ENCODE measurements at places on chromosomes 1 and 21.

DNA sequence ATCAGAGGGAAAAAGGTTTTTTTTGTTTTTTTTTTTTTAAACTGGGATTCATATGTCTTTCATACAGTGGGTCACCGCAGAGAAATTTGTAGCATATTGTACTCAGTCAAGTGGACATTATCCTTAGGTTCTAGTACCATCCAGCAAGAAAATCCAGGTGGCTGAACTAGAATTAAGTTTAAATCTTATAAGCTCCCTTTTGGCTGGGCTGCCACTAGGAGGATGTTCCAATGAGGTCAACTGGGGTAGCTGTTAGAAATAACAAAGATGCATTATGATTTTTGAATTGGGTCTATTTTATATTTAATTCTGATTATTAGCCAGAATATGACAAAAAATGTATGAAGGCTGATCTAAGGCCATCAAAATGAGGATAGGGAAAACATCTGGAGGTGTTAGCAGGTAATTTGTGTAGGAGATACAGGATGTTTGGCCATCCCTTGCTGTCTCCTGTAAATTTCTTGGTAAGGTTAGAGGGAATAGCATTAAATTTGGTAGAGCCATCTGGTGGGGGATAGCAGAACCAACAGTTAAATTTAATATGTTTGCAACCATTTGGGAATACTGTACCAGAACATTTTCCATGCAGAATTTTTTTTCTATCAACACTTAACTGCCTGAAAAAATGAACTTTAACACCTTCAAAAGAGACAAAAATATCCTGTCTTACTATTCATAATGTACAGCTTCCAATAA is 568.5 kb upstream of the B3GALT2 start:
- no peak for DNase-seq

DNA sequence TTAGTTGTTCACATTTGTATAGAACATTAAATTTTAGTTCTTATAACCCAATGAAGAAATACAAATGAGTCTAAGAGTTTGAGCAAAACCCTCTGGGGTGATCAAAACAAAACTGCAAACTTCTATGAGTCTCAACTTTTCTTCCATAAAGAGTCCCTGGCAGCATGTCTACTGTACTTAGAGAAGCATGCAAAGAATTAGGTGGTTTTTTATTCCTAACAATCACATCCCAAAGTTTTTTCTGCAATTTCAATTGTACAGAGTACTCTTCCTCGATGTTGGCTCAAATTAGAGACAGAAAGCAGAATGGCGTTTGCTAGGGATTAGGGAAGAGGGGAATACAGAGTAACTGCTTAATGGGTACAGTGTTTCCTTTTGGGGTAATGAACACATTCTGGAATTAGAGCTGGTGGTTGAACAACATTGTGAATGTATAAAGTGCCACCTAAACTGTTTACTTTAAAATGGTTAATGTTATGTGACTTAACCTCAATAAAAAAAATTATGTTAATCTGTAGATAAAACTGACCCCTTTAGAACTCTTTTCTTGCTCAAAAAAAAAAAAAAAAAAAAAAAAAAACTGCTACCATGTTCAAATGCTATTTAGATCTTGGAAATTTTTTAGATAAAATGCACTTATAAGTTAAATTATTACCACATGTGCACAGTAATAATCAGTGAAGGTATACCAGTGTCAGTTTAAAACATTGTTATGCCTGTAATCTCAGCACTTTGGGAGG is 4.8 kb downstream of the RC3H1 start:
- DNase-seq: no peak

DNA sequence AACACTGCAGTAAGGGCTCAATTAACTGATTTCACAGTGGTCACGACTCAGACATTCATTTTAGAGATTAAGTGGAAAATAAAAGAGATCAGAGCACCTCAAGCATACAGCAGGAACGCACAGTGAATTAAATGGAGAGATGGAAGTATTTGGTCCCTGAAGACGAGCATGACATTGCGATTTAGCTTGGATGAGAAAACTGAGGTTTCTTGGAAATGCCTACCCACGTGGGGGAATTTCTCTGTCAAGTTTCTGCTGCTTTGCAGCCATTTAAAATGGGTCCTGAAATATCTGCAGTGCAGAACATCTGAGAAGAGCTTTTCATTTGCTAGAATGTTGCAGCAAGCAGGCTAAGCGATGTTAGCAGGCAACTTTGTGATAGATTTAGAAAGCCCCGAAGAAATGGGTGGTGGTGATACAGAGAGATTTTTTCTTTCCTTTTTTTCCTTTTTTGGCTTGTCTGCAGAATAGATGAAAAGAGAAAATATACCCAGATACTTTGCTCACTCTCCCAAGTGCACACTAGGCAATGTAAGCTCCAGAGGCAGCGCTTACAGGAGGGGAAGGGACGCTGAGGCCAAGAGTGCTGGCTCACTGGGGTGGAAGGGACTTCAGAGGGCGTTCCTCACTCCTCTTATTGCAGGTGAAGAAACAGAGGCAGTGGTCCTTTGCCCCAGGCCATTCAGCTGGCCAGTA is 258.0 kb downstream of the KCNJ6 start:
- DNase-seq: no peak

DNA sequence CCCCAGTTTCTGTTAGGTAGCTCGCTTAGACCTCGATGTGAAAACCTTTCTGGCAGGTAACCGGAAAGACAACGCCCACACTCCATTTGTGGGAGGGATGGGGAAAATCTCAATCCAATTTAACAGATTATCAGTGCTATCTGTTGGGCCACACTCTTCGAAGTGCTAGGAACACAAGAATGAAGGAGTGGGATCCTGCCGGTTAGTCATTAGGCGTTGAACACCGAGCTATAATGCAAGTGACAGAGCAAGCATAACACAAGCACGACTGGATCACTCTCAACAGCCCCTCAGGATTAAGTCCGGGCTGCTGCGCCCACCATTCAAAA is 531 bp downstream of the SNIP1 start:
- DNase-seq: no peak

GRCh38 chr1:9164919-9165318 is 36.0 kb upstream of the GPR157 start:
- DNase-seq: no peak

GRCh38 chr1:217982331-217983050 is 302.6 kb upstream of the RRP15 start:
- DNase-seq: no peak

GRCh38 chr1:37482796-37483744 is 8.7 kb downstream of the ZC3H12A start:
- DNase-seq: no peak

DNA sequence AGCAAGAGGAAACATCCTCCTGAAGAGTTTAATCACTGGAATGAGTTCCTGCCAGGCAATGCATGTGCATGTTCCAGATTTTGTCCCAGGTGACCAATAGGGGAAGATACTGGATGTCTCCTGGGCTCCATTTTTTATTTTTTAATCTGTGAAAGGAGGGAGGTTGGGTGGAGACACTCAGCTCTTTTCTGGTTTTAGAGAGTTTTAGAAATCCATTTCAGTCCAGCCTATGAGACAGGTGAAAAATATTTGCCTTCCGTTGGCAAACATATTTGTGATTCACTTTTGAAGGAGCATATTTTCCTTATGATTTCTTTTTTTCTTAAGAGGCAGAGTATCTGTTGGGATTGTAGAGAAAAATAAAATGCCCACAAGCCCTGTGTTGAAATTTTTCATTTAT is 70.7 kb downstream of the ABCA4 start:
- DNase-seq: no peak

- no peak for DNase-seq
Observed at GRCh38 chr1:100395913-100396312, 43.6 kb downstream of the CDC14A start.

DNA sequence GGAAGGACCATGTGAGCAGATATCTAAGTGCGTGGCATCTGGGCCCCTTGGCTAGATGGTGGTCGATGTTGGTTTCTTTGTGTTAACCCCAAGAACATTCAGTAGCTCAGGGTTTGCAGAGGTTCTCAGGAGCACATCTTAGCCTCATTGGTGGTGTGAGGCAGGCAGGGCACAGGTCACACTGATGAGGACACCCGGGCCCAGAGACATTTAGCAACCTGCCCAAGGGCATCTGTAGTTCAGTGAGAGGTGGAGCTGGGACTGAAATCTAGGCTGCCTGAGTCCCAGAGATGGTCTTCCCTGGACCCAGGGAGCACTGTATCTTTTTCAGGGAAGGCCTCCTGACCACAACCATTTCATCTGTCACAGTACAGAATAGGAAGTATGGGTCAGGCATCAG is 859 bp upstream of the SLC5A9 start:
- DNase-seq: no peak

DNA sequence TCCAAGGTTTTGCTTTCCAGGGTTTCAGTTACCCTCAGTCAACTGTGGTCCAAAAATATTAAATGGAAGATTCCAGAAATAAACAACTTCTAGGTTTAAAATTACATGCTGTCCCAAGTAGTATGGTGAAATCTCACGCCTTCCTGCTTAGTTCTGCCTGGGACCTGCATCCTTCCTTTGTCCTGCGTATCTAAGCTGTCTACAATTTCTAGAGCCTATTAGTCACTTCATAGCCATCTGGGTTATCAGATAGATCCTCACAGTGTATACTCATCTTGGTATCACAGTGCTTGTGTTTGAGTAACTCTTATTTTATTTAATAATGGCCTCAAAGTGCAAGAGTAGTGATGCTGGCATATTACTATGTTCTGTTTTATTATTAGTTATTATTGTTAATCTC is 157.7 kb downstream of the ROR1 start:
- no peak for DNase-seq

- DNase-seq: peak; percentile 18
Observed at GRCh38 chr1:153465811-153466636, 5.6 kb upstream of the S100A7 start.

DNA sequence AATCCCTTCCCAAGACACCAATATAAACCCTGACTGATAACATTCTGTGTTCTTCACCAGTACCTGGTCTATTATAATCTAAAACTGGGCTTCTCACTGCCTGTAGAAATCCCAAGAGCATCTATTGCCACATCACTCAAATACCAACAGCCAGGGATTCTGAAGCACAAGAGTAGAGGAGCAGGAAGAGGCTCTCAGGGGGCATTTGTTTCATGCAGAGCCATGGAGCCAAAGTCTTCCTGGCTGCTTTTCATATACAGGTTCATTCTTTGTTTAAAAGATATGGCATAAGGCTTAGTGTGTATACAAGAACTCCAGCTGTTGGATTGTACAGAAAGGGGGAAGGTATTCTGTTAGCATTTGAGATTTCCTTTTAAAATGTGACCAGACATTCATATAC is 38.2 kb upstream of the USH2A start:
- no peak for DNase-seq

DNA sequence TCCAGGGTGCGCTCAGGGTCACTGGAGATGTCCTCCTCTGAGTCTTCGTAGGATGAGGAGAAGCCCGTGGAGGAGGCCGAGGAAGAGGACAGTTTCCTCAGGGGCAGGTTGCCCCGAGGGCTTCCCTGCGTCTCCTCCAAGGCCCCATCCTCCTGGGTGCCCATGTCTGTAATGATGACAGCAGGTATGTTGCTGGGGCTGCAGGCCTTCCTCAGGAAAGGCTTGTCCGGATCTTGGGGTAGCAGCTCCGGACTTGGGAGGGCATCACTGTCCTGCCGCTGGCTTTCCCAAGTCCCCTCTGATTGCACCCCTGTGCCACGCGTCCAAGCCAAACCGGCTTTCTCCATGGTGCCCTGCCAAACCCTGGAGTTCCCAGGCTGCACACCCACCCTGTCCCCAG is 3.5 kb downstream of the ITPKB start:
- no peak for DNase-seq

- no peak for DNase-seq
Observed at GRCh38 chr1:212512816-212513559, 80.3 kb downstream of the NENF start.
